ENCODE measurements at places on chromosomes 12 and 14.

DNA sequence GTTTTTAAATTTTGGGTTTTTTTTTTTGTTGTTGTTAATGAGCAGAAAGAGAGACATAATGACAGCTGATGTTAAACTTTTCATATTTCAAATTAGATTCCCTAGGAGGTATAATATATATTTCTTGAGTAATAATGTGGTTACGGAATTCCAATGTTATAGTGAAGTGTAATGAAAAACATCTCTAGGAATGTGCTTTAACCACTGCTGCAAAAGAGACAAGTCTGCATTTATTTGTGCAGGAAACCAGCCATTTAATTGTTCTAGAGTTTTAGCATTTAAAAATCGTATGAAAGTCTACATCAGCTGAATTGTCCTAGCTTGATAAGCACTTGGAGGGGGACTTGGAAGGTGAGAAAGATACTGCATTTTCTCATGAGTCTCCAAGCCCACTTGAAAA is 14.3 kb downstream of the SERPINA10 start:
- no peak overlapping the region for H3K27ac ChIP-seq
- H3K4me1 ChIP-seq: no peaks in the 10 kb centered on the region
- DNase-seq: no peak
- no peaks in the 10 kb centered on the region for H3K27me3 ChIP-seq
- no peak overlapping the region for H3K4me3 ChIP-seq

- peaks cover 20% of the 10 kb centered on the region for H3K4me1 ChIP-seq
- no peaks in the 10 kb centered on the region for H3K36me3 ChIP-seq
- H3K27me3 ChIP-seq: no peaks in the 10 kb centered on the region
Observed at GRCh38 chr12:14994610-14995009, 21.8 kb downstream of the PDE6H start.

DNA sequence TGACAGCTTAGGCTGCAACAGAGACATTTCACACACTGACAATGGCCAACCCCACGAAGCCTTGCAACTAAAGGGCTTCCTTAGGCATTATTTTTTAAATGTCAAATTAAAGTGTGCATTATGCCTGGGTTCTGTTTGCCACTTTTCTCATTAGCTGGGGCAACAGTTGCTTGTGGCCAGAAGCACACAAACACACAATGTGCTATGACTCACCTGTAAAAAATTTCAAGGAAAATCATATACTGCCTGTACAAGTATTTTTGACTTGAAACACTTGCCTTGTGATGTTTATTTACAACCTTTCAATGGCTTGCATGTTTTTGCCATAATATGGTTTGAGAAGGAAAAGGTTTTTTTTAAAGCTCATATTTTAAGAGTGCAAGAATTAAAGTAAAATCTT is 1.9 kb downstream of the NTN4 start:
- H3K27ac ChIP-seq: no peak overlapping the region
- no peak overlapping the region for H3K4me3 ChIP-seq
- H3K4me1 ChIP-seq: peaks cover 20% of the 10 kb centered on the region
- H3K27me3 ChIP-seq: no peaks in the 10 kb centered on the region

DNA sequence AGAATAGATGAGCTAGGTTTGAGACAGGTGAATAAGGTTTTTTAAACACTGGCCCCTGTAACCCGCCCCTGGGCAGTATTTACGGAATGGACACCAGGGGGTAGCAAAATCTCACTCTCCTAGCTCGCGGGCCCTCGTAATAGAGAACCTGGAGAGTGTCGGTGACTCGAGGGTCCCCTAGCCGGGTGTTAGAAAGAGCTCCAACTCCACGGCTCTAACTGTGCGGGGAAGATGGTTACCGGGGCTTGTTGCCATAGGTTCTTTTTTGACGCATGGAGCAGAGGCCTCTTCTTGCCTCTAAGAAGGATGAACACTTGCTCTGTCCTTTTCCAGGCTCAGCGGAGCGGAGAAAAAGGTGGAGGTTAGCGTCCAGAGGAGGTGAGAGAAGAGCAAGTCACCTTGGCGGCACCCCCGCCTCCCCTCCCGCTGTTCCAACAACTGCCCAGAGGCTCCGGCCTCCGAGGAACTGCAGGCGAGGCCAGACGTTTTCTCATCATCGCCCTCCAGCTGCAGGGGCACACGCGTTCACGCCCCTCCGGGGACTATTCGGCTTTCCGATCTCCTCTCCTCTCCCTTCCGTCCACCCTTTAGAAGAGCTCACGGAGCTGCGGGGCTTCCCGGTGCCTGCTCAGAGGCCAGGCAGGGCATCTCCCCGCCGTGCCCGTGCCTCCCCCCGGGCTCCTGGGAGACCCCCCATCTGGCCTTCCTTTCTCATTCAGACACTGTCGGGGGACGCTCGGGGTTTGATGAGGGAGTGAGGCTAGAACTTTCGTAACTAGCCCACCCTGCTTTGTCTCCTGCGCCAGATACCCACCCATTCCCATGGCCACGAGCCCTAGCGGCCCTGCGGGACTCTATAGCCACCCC is 1.4 kb upstream of the ARHGEF40 start:
- peak overlapping the region; percentile 90 for H3K4me3 ChIP-seq
- peak overlapping the region; percentile 93 for H3K27ac ChIP-seq
- H3K27me3 ChIP-seq: no peaks in the 10 kb centered on the region
- H3K36me3 ChIP-seq: no peaks in the 10 kb centered on the region
- H3K4me1 ChIP-seq: peaks cover 44% of the 10 kb centered on the region
- DNase-seq: peak; percentile 71

DNA sequence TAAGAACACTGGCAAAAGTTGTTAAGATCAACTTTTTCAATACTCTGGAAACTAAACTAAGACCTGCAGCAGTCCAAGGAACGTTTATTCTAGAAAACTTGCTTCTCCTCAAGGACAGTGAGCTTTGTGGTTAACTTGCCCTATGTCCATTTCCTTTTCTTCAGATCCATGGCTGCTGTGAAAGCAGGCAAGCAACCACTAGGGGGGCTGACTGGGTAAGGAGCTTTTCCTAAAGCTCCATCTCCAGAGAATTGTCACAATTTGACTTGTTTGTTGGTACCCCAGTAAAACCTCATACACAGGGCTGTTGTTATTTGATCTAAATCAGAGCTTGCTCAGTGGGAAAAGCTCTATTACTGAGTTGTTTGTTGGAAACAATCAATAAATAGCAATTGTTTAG is 10.1 kb upstream of the RPL10L start:
- no peaks in the 10 kb centered on the region for H3K4me1 ChIP-seq
- H3K36me3 ChIP-seq: no peaks in the 10 kb centered on the region
- H3K27ac ChIP-seq: no peak overlapping the region
- no peak for DNase-seq

DNA sequence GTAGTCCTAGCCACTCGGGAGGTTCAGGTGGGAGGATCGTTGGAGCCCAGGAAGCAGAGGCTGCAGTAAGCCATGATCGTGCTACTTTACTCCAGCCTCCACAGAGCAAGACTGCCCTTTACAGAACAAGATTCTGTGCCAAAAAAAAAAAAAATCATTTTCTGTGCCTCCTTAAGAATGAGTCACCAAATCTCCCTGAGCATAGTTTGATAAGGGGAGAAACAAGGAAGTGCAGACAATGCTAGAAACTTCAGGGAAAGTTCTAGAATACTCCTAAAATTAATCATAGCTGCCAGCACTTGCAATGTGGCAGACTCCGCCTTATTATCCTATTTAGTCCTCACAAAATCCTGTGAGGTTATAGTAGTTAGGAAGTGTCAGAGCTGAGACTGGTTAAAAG is 74.5 kb downstream of the KCNK10 start:
- peak overlapping the region; percentile 5 for H3K27ac ChIP-seq
- H3K27me3 ChIP-seq: no peaks in the 10 kb centered on the region
- no peaks in the 10 kb centered on the region for H3K36me3 ChIP-seq

DNA sequence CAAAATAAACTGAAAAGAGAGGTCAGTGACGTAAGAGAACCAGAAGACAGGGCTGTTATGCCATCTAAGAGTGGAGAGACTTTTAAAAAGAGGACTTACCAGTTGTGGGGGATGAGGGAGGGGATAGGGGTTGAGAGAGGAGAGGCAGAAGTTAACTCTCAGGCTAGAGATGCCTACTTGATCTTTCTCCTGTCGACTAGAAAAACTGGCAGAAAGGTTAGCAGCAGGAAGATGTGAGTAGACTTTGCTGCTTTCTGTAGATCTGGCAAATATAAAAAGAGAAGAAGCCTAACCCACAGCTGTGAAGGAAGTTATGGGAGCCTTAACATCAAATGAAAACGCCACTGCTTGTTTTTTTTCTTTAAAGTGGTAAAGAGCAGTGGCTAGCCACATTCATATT is 10.7 kb downstream of the CREBL2 start:
- no peak for DNase-seq
- no peaks in the 10 kb centered on the region for H3K27me3 ChIP-seq
- H3K4me3 ChIP-seq: no peak overlapping the region

GRCh38 chr12:82554529-82554928 is 132.2 kb upstream of the TMTC2 start:
- H3K4me1 ChIP-seq: no peaks in the 10 kb centered on the region
- no peak for DNase-seq
- no peaks in the 10 kb centered on the region for H3K27me3 ChIP-seq
- no peak overlapping the region for H3K27ac ChIP-seq

DNA sequence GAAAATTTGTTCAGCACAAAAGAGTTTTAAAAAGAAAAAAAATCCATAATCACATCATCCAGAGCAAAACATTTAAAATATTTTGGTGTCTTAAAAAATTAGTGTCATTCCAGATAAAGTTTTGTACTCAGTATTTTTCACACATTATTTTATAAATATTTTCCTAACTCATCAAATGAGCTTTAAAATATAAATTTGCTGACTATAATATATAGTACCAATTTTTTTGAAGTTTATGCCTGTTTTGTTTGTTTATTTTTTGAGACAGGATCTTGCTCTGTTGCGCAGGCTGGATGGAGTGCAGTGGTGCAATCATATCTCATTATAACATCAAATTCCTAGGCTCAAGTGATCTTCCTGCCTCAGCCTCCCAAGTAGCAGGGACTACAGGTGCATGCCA is 164.1 kb downstream of the SLC41A2 start:
- no peaks in the 10 kb centered on the region for H3K27me3 ChIP-seq
- no peak overlapping the region for H3K27ac ChIP-seq
- H3K4me1 ChIP-seq: no peaks in the 10 kb centered on the region

DNA sequence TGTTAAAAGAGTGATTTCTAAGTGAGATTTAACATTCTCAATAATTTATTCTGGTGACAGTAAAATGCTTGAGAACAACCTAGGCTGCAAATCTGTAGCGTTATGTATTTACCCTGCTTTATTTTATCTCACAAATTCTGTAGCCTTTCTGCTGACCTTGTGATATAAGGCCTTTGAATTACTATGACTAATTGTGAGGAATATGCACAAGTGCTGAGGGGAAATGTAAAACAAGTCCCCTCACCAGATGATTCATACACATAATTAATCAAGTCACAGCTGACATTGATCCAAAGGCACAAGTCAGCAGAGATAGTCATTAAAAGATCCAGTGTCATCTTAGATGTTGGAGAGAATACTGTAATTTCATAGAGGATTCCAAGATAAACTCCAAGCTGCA is 992.7 kb upstream of the USP15 start:
- no peak for DNase-seq
- H3K36me3 ChIP-seq: no peaks in the 10 kb centered on the region
- no peak overlapping the region for H3K27ac ChIP-seq
- no peak overlapping the region for H3K4me3 ChIP-seq
- no peaks in the 10 kb centered on the region for H3K27me3 ChIP-seq
- H3K4me1 ChIP-seq: no peaks in the 10 kb centered on the region

DNA sequence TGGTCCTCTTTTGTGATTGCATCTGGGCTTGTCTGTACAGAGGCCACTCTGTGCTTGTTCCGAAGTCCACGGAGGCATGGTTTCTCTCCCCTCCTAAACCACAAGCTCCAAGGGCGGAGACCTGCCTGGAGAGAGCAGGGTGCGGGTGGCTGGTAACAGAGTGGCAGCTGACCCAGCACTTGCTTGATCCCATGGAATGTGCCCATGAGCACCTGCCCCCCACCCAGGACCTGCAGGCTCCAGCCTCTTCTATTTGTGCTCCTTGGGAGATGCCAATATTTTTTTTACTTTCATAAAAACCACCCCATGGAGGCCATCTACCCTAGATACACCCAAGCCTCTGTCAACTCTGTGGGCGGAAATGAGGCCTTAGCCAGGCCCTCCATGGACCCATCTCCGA is 104.7 kb downstream of the PRMT8 start:
- H3K27ac ChIP-seq: no peak overlapping the region
- no peaks in the 10 kb centered on the region for H3K27me3 ChIP-seq
- no peaks in the 10 kb centered on the region for H3K36me3 ChIP-seq
- DNase-seq: no peak
- H3K4me1 ChIP-seq: no peaks in the 10 kb centered on the region

DNA sequence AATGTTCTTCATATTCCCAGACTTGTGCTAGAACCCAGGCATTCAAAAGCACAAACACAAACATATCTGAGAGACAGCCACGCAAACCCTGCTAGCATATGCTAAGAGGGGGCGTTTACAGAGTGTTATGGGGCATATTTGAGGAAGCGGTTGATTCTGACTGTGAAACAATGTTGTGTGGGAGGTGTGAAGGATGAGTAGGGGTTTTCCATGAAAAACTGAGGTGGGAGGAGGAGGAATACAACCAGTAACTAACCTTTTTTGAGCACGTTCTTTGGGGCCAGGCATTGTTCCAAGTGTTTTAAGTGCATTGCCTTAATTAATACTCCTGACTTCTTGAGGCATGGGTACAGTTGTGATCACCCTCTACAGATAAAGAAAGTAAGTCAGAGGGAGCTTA is 499.5 kb downstream of the AACS start:
- no peak for DNase-seq
- H3K4me1 ChIP-seq: no peaks in the 10 kb centered on the region
- no peaks in the 10 kb centered on the region for H3K36me3 ChIP-seq
- no peaks in the 10 kb centered on the region for H3K27me3 ChIP-seq
- H3K27ac ChIP-seq: no peak overlapping the region

DNA sequence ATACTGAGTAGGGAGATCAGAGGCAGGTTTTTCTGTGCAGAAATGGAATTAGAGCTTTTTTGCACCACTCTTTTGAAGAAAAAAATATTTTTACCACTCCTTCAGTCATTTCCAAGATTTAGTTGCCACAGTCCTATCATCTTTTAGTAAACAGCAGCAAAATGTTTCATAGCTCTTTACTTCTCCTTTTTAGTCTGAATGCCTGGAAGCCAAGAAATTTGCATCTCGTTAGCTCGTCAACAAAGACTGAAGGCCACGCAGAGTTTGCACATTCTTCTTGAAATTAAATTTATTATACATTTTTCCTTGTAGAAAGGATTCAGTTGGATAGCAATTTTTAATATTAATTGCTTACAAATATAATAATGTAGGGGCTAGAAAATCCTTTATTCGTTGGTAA is 544.5 kb upstream of the ATP2B1 start:
- H3K4me3 ChIP-seq: no peak overlapping the region
- peaks cover 12% of the 10 kb centered on the region for H3K4me1 ChIP-seq
- DNase-seq: no peak
- H3K27me3 ChIP-seq: no peaks in the 10 kb centered on the region

DNA sequence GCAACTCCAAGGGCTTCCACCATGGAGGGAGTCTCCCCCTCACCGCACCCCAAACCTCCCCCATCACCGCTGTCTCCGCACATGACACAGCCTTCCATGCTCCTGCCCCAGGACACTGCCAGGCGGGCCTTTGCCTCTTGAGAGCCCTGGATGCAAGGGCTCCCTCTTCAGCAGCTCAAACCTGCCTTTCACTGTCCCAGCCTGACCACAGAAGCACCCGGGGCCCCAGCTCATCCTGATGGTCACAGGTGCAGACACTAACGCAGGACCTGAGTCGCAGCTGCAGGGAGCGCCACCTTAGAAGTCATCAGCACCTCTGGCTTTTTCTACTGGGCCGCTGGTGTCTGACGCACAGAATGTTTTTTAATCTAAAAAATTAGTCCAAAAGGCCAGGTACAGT is 54.0 kb downstream of the SYNE3 start:
- peaks cover 7% of the 10 kb centered on the region for H3K4me1 ChIP-seq
- DNase-seq: no peak
- no peaks in the 10 kb centered on the region for H3K36me3 ChIP-seq
- no peak overlapping the region for H3K27ac ChIP-seq
- no peak overlapping the region for H3K4me3 ChIP-seq
- no peaks in the 10 kb centered on the region for H3K27me3 ChIP-seq
